NCI-H1930 (cell line): ENCODE measurements at places on chromosomes 1 and 21.

DNA sequence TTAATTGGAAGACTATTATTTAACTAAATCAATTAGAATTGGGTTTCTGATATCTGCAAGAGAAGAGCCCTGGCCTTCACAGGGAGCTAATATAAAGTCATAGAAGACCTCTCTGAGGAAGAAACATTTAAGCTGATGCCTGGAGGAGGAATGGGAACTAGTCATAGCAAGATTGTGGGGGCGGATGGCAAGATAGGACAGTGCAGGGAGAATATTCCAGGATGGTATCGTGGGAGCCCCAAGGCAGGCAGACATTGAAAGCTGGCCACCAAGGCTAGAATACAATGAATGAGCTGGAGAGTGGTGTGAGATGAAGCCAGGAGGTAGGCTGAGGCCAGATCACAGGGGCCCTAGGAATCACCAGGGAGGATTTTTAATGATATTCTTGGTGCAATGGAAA is 20.8 kb upstream of the MYSM1 start:
- DNase-seq, result no peak

GRCh38 chr1:219639876-219640577 is 27.1 kb upstream of the ZC3H11B start:
- no peak for DNase-seq

DNA sequence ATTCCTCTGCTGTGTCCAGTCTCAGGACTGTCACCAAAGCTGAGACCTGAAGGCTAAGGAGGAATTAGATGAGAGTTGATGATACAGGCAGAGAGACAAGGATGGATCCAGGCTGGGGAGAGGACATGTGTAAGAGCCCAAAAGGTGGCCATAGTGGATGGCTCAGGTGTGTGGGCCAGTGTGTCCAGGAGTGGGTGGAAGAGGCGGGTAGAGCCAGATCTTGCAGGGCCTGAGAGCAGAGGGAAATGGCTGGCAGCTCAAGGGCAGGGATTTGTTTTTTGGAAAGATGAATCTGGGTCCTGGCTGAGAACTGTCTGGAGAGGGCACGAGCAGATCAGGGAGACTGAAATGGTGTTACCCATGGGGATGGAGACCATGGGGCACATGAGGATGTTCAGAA is 38.1 kb downstream of the AZIN2 start:
- DNase-seq, result no peak

DNA sequence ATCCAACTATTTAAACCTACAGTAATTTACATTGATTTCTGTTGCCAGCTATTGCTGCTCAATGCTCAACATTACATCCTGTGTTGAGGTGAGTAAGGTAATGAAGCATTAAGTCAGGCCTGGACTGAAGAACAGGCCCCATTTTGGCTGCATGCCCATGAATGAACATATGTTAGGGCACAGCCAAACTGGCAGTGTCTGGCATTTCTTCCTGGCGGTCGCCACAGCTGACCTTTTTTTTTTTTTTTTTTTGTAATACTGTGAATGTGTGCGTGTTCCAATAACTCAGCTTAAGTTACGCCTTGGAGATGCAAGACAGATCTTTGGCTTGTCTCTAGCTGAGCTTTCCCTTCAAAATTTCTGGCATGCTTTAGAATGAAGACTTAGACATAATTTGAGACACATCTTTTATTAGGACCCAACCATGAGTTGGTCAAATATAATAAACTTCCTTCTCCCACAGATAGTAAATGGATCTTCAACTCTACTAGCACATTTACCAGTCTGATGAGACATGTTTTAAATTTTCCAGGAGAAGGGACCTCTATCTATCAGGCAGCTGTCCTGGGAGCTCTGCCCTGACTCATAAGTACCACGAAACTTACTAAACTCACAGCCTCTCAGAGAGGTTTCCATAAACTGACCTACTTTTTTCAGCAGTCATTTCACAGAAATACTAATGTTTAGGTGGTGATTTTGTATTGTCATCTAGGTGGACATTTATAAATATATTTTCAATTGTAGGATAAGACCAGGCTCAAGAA is 341.1 kb upstream of the RUNX1 start:
- DNase-seq, result no peak

DNA sequence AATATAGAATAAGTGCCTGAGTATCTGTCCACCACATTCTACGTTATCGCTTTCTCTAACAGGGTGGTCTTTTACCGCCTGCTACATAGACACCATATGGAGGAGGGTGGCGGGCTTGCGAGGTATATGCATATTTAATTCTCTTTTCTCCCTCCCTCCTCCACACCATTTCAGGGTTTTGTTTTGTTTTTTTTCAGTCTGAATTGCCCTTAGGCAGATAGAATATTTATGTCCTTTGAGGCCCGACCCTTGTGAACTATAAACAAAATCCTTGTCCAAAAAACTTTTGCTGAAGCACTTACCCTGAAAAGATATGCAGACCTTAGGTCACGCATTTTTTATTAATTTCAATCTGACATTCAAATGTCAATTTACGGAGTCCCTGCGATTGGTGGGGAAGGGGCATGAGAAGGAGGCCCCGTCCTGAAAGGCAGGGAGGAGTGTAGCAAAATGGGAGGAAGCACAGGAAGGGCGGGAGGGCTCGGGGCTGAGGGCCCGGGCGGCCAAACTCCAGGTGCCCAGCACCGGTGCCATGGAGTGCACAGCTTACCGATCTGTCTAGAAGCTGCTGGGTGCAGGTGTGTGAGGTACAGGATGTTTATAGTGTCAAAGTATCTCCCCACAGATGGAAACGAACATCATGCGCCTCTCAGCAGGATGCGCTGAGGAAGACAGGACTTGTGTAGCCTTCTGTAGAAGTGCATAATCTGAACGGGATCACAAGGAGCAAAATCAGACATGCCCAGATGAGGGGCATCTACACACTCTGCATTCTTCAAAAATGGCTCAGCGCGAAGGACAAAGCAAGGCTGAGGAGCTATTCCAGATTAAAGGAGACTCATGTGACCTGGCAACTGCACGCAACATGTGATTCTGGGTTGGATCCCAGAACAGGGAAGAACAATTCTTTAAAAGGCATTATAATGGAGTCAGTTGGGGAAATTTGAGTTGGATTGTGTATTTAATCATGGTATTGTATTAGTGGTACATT is 68.8 kb upstream of the LYST start:
- DNase-seq, result no peak
